ENCODE measurements at places on chromosomes 1 and 21.
A peak's percentile ranks its signal among the peaks of the same experiment; 100 is the strongest.

- DNase-seq: no peak
These were observed 9.9 kb upstream of the BARHL2 start for GRCh38 chr1:90726986-90727480.

GRCh38 chr1:66253330-66253921, 280.5 kb upstream of the SGIP1 start:
- peak; percentile 82 for DNase-seq

- no peak for DNase-seq
These were observed 395.8 kb upstream of the VAMP3 start for GRCh38 chr1:7375329-7375728.

DNA sequence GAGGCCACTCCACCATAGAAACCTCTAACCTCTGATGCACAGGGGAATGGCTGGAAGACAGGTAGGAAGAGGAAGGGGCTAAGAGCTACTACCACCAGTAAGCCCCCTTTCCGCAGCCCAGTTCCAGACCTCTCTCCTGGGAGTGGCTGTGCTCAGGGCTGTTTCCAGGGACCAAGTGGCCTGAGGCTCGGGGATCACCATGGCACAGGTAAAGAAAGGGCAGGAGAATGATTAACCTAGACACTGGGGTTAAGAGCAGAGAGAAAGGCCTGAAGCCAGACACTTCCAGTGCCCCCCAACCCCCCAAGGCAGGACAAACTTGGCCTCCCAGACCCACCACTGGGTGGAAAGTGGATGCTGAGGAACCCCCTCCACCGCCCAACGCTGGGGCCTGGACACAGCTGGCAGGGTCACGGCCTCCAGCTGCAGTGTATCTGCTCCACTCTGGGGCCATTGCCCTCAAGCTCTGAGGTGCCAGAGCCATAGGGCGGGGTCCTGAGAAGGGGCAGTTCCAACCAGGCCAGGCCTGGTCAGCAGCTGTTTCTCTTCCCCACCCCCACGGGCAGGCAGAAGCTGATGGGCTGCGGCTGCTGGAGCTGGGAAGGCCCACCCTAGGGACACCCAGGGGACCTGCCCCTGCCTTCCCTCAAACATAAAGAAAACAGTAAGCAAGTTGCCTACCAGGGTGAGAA, 2.6 kb downstream of the TAGLN2 start:
- no peak for DNase-seq

DNA sequence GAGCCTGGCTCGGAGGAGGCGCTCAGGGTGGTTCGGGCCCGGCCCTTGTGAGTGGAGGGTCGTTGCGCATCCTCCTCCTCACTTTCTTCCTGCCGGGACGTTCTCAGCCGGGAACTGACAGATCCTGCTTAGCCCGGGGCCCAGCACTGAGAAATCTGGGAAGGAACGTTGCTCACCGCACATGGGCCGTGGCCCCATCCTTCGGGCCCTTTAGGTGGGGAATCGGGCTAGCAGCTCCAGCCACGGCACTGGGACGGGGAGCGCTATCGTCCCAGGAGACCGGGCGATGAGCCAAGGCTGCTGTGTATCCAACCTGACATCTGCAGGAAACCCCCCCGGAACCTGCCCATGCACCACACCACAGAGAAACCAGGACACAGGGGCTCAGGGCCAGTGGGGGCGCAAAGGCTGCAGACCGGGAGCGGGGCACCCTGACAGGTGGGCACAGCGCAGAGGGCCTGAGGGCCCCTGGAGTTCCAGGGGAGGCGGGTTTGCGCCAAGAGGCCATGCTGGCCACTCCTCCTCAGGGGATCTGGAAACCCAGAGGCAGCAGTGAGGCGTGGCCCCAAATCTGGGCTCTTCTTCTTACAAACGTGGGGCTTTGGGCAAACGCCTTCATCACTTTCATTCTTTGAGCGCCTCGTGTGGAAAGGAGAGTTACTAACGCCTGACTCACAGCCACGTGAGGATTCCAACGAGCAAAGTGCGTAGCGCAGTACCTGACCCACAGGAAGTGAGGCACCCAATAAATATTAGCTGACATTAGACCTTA, at the start of gene SH2D5:
Gene SH2D5 (minus strand): TSS at position 116 of the 772 bp plus-strand sequence. CDS start 4,659 bp downstream, outside the sequence.
- DNase-seq: peak; percentile 99

DNA sequence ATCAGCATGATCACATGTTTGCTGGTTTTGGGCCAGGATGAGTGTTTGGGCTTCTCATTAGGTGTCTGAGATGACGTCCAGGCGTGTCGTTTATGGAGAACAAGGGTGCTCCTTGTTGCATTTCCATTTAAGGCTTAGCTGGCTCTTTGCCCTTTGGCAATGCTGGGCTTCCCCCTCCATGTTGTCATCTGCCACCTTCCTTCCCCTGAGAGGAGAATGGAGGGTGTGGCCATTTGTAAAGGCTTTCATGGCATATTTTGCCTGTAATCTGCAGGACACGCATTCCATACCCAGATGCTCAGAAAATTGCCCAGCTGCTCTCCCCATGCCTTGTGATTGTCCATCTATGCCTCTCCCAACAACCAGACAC, 27.7 kb downstream of the PKP1 start:
- peak; percentile 47 for DNase-seq

GRCh38 chr1:39509360-39510009, 18.0 kb downstream of the BMP8A start:
- peak; percentile 82 for DNase-seq

DNA sequence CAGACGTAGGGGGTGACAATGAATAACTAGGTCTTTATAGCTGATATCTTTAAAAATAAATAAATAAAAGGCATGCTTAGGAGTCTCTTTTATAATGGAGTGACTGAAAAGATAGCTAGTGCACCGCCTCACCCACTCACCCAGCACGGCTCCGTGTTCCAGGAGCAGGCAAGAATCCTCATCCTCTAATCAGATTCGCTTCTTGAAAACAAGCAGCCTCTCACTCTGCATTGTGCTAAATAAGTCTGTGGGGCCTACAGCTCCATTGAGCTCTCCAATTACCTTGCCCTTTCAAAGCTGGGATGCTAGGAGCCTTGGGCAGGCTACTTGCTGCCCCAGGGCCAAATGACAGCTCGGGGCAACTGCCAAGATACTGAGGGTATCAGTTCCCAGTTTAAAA, 91.5 kb downstream of the TIAM1 start:
- DNase-seq: no peak

- no peak for DNase-seq
These were observed 750.9 kb upstream of the B3GALT2 start for GRCh38 chr1:193937308-193937707.

Data from HT1080 (cell line).